Stimulated activated CD4-positive, alpha-beta T cell treated with anti-CD3 and anti-CD28 coated beads, Interleukin-4, amount 100 ng/mL, for 1 hour (primary cell): ENCODE measurements at places on chromosomes 11 and 22.

- no peak for DNase-seq
These were observed 31.6 kb upstream of the CARS1 start for GRCh38 chr11:3088806-3089205.

- DNase-seq, result no peak
These were observed 19.2 kb upstream of the TH start for GRCh38 chr11:2190657-2191471.

DNA sequence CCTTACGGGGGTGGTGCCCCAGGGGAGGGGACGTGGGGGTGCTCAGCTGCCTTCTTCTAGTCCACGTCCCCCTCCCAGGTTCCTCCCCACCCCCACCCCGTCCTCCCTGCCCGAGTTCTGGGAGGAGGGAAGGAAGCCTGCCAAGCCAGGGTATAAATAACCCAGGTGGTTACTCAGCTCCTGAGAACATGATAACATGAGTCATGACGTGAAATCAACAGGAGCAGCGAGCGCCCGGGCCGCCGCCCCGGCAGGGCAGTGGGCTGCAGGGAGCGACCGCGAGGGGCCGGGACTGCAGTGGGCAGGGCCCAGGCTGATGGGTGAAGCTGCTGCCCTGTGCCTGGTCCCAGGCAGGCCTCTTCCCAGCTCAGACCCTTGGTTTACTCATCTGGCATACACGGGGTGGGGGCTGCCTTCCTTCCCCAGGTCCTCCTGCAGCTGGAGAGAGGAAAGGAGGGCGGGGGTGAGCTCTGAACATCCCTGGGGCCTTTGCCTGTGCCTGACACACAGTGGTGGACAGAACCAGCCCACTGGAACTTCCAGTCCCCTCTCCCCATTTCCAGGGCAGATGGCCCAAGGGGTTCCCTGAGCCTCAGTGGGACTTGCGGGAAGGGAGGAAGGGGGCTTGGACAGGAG is 8.8 kb upstream of the PDGFB start:
- DNase-seq, result no peak

DNA sequence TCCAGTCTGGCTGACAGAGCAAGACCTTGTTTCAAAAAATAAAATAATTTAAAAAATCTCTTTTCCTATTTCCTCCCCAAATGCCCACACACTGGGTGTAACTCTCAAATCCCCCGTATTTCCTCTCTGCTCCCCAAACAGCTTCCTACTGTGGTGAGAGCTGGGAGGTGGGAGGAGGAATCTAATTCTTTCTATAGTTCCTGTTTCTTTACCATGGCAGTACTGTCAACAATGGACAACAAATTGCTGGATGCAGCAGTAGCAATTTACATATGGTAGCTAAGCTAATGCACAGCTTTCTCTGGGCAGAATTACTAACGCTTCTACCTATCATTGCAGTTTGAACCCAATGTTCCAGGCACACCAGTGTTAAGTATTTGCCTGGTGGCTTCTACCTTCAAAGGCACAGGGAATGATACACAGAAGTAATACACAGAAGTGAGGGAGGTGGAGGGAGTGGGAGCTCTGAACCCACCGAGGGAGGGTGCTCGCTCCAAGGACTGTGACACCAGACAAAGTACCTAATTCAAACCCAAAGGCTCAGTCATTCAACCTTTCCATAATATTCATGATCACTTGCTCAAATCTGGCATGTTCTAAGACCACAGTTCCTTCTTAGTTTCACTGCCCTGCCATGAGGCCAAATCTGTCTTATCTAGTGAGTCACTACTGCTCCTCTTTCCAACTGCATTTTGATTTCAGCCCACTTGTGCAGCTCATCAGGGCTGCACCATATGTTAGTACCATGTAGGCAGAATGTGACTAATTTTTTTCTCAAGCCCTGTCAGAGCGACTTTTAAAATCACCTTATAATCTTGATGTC is 37.9 kb downstream of the CELF1 start:
- peak; percentile 28 for DNase-seq

- no peak for DNase-seq
These were observed 1.5 kb downstream of the ACY3 start for GRCh38 chr11:67648796-67649613.

DNA sequence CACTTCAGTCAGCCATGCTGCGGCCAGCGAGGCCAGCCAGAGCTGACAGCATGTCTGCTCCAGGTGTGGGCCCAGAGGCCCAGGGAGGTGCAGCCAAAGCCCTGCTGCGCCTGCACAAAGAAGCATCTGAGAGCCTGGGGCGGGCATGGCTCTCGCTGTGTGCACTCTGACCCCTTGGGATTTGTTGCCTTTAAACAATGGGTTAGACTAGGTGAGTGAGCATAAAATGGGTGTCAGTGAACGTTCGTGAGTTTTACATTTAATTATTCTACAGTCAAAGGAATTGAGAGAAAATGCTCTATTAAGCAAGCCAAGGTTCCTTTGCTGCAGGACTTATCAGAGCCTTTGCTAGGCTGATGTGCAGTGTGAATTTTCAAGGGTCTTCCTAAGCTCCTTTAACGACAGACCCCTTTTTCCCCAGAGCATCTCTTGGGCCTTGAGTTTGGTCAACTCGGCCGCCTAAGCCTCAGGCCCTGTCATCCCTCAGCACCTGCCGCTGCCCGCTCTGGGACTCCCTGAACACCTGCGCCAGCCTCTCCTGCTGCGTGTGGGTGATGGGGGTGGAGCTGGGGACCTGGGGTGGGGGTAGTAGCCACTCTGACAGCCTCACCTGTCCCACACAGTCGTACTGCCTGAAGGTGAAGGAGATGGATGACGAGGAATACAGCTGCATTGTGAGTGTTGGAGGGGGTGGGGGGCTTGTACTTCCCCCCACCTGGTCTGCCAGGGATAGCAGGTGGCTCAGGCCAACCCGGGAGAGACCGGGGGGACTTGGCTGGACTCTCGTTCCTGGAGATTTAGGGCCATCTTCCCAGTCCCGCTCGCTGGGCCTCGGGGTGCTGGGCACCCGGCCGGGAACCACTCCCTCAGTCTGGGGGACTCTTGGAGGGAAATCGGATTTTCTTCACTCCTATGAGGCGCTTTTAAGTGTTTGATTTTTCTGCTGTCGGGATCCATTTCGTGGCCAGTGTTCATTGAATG is 10.5 kb downstream of the SLC16A8 start:
- no peak for DNase-seq

DNA sequence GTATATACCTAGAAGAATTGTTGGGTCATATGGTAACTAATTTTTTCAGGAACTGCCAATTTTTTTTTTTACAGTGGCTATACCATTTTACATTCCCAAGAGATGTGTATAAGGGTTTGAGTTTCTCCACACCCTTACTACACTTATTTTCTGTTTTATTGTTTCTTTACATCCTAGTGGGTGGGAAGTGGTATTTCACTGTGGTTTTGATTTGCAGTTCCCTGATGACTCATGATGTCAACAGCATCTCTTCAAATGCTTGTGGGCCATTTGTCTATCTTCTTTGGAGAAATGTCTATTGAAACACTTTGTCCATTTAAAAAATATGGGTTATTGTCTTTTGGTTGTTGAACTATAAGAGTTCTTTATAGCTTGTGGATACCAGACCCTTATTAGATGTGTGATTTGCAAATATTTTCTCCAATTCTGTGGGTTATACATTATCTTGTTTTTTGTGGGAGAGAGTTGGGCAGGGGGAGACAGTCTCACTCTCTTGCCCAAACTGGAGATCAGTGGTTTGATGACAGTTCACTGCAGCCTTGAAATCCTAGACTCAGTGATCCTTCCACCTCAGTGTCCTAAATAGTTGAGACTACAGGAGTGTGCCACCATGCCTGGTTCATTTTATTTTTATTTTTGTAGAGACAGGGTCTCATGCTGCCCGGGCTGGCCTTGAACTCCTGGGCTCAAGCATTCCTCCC is 30.3 kb upstream of the PISD start:
- DNase-seq, result no peak

- DNase-seq, result no peak
These were observed 49.0 kb downstream of the DNHD1 start for GRCh38 chr11:6545917-6546605.

GRCh38 chr11:62061356-62062222 is 62.2 kb upstream of the INCENP start:
- no peak for DNase-seq

DNA sequence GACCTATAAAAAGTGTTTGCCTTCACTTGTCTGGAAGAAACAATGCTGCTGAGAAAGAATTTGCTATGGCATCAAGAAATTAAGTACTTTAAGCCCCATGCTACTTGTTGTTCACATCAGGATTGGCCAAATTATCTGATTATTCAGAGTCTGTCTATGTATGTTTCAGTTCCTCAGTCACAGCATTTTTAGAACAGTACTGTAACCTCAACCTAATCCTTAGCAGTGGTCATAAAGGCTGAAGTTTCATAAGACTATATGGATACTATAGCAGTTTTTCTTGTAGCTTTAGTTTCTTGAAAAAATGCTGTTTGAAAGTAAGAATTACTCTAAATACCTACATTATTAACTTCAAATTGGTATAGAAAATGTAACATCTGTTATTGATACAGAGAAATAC is 153.9 kb downstream of the INSC start:
- no peak for DNase-seq

- no peak for DNase-seq
These were observed 38.6 kb upstream of the MMP13 start for GRCh38 chr11:102994105-102994504.

DNA sequence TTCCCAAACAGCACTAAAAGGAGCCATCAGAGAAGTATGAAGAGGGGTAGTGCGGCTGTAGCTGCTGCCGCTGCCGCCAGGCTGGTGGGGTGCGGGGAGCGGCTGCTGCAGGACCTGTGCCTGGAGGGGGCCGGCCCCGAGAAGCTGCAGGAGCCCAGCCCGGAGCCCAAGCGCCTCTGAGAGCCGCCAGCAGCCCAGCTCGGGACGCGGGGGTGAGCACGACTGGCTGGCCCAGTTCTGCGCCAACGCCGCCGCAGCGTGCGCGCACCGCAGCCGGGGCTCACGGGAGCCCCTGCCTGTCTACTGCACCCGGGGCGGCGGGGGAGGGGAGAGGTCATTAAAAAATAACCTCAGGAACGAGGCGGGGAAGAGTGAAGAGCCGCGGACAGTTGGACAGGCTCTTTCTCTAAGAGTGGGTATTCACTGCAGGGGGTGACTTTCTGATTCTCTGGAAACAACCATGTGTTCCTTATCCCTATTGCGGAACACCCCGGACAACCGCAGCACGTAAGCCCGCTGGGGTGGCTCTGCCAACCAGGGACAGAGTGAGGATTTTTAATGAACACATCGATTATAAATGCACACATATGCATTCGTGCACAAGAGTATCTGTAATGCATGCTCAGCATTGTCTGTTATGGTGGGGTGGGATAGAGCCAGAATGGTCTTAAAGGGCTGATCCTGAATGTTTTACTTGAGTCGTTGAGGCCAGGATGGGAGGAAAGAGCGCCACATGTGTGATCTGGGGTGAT is 453 bp downstream of the GAS2 start:
- peak; percentile 13 for DNase-seq
